Activated B cell treated with CpG ODN at 0.5 μM for 24 hours (primary cell): ENCODE measurements at places on chromosomes 3 and 15. TPM values are rescaled to one million over a fixed set of nuclear protein-coding genes. Genes with fewer than 3 reads are reported as not detected.

GRCh38 chr3:177307391-177307790 is 110.1 kb upstream of the TBL1XR1 start:
- DNase-seq, result no peak

DNA sequence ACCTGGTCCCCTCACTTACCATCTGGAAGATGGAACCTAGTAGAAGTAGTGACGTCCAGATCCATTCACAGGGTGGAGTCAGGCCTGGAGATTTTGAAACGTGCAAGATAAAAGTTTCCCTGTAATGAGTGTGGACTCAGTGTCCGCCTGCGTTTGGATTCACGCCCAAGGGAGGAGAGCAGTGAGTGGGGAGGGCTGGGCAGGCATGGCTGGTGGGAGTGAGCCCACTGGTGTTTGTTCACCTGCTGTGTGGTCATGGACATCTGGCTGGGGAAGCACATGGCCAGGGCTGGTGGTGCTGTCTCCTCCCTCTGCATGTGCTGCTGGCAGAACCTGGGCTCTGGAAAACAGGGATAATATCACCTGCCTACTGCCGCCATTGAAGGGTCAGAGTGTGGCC is 37.0 kb downstream of the RLBP1 start:
- DNase-seq, result no peak

GRCh38 chr3:22846566-22846965 is 356.6 kb upstream of the UBE2E2 start:
- no peak for DNase-seq

DNA sequence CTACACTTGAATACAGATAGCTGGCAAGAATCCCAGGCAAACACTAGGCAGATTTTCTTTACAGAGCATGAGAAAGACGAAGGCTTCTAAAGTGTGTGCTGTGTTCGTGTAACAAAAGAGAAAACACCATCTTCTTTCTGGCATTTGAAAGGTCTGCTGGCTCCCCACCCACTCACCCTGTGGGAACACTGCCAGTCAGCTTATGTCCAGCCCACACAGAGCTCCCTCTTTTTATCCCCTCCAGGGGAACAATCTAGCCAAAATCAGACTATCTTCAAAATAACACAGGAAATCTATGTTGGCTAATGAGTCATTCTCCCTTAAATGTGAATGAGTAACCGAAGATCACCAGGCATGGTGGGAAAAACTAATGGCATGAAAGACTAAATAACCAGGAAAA is 45.6 kb upstream of the PAQR5 start:
- DNase-seq, result no peak

The ARL8B gene
- 57.9 and 62.6 TPM in 2 replicates for total RNA-seq

- peak; percentile 19 for DNase-seq
Observed at GRCh38 chr3:179432021-179432420, 19.2 kb downstream of the GNB4 start.

DNA sequence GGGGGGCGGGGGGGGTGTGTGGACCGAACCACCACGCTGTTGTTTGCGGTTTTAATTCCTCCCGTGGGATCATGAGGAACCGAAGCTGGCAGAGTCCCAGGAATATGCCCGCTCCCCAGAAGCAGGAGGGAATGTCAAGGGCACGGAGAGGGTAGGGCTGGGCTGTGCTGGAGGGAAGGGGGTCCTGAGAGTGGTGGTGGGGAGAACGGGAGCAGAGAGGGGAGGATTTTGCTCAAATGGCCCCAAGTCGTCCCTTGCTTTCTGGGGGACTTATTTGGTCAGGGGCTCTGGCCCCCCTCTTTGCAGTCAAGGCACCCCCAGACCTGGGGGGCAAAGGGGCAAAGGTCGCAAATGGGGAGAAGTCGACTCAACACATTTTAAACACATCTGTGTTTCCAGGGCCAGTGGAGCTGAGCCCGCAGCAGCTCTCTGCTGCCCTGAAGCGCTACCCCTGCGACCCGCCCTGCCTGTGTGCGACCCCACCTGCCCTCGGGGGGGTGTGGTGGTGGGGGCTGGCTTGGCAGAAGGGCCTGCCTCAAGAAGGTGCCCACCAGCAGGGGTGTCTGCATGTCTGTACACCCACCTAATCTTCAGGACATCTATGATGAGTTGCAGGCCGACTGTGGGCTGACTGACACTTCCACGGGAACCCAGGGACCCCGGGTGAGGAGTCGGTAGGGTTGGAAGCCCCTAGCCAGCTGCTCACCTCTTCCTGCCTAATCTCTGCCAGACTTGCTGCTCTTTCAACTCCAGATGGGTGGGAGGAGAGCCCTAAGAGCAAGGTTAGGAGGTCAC is 602 bp upstream of the ATP2B2 start:
- DNase-seq, result no peak

DNA sequence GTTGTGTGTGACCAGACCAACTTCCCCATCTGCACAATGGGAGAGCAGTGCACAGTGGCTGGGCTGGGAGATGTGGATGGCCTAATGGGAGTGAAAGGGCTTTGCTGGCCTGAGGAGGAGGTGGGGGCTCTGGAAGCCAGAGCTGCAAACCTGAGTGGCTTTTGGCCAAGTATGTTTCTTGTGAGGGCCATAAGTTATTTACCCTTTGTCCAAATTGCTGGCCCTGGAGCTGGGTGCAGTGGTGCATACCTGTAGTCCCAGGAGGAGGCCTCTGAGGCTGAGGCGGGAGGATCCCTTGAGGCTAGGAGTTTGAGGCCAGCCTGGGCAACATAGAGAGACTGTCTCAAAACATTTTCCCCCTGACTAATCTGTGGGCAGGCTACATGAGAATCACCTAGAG is 129.1 kb downstream of the WNT7A start:
- DNase-seq, result no peak
